ENCODE measurements at places on chromosomes 1 and 21.

- DNase-seq: no peak
Measured at GRCh38 chr1:224673141-224673540, 57.0 kb downstream of the CNIH3 start.

DNA sequence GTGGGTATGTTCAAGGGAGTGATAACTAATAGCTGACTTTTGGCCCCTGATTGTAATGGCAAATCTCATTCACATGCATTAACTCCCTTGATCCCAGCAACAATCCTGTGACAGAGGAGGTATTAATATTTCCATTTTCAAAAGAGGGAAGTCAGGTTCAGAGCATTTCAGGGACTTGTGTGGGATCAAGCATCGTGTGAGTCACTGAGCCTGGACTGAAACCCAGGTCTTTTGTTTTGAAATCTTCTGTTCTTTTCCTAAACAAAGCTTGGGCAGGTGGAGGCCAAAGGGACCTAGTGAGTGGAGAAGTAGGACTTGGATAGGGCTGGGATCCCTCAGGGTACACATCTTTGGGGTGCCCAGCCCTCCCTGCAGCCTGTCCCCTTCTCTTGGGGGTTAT, 37.9 kb downstream of the ETNK2 start:
- DNase-seq: no peak

- no peak for DNase-seq
Measured at GRCh38 chr1:51298322-51298705, 32.0 kb downstream of the TTC39A start.

DNA sequence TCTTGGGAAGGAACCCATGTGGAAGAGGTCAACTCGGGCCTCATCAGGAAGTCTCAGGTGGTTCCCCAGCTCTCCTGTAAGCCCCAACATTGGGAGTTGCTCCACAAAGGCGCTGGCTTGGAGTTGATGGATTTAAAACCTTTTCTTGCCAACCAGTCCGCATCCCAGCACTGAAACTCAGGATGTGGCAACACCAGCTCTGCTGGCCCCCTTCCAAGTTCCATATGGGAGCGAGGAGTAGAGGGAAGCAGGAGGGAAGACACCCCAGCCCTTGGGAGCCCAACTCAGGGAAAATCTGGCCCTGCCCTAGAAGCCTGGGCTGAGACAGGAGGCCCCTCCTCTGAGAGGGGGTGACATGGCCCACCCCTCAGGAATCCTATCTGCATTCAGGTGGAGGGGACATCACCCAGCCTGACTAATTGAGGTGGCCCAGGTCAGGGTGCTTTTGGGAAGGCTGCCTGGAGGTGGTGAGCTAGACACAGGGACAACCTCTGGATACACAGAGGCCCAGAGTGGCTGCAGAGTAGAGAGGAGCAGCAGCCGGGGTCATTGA, 33.1 kb upstream of the DMBX1 start:
- DNase-seq: no peak

DNA sequence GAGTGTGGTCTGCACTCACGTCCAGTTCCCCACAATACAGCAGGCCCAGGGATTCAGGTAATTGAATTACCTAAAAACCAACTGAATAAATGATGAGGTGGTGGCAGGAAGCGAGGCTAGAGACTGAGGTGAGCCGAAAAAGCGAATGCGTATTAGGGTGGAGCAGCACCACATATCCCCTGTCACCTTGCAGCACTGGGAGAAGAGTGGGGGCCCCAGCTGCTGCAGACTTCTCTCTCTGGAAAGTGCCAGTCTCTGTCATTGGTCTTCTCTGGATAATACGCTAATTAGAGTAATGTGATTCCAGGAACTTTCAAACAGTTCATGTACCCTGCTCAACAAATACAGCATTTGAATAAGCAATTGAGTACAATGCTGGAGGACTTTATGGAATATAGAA, 199.0 kb downstream of the RPS6KC1 start:
- no peak for DNase-seq

DNA sequence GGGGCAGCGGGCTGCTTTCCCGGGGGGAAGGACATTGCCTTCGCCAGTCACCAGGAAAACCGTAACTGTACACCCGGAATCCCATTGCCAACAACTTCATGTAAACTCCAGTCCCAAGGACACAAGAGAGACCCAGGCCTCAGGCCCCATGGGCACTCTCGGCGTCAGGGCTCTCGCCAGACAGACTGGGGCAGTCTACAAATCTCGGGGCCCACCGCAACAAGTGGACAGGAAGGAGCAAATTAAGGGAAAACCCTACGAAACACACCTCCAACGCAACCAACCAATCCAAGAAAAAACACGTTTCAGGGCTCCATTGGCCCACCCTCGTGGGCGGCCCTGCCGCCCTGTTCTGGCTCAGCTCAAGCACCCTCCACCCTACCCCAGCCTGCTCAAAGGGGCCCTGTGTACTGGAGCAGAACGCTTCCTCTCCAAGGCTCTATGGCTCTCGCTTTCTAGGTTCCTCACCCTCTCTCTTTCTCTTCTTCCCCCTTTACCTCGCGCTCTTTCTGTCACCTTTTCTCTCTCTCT, 4.6 kb upstream of the ZNF678 start:
- DNase-seq: no peak

Measured in stimulated activated CD8-positive, alpha-beta memory T cell treated with anti-CD3 and anti-CD28 coated beads, Interleukin-15, amount 100 ng/mL, for 24 hours (primary cell).